Urinary bladder (tissue), 4 donors: ENCODE measurements at places on chromosomes 16 and 17. TPM values are rescaled to one million over a fixed set of nuclear protein-coding genes. Genes with fewer than 3 reads are reported as not detected.

- no peak for DNase-seq
These were observed 128.0 kb upstream of the CHMP6 start for GRCh38 chr17:80863626-80864025.

GRCh38 chr16:4682616-4683254 is 10.6 kb upstream of the NUDT16L1 start:
- no peak for DNase-seq

The KRT12 gene
- polyA plus RNA-seq = not detected

The RHBDL3 gene
- polyA plus RNA-seq = 1.9 TPM

The GALNS gene
- polyA plus RNA-seq = 23.0 TPM

DNA sequence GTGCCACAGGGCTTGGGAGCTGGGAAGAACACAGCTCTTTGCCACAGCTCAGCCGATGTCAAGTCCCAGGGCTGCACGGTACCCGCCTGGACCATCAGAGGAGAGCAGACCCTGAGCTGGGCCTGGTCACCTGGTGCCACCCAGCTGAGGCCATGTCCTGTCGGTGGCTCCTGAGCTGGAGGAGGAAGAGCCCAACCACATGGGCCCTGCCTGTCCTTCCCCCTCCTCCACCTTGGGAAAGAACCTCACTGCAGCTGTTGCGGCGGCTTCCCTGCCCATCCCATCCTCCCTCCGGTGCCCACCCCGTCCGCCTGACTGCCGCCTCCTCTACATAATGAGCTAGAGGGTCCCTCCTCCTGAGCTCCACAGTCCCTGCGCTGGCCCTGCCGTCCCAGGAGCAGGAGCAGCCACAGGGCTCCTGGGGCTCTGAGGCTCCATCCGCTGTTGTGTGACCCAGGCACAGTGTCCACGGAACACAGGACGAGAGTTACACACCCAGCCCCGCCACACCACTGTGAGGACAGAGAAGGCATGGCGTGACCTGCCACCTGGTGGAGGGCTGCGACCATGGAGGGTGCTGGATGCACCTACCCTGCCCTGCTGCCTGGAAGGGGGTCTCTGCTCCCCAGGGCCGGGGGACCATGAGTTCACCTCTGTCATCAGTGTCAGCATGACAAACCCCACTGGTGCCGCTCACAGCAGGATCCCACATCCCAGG is 21.4 kb upstream of the CHMP6 start:
- no peak for DNase-seq

- no peak for DNase-seq
These were observed 33.3 kb downstream of the PRKCB start for GRCh38 chr16:23869052-23869451.

DNA sequence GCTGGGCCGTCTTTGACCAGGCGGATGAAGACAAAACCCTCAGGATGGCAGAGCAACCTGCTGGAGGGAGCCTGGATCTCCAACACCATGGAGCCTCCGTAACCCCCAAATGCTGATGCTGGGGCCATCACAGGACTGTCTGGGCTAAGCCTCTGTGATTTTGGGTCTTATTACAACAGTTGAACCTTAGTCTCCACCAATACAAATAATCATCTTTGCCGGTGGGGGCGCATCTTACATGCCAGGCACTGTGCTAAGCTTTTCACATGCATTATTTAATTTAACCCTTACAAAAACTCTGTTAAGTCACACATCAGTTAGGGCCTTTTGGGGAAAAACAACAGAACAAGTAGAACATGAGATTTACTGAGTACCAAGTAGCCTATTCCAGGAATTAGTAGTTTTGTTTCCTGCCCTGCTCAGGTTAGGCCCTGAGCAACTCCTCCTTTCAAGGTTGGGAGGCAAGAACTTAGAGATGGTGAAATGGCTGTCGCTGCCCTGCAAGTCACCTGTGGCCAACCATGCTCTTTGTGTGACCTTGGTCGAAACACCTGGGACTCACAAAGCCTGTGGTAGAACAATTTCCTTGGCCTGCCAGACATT is 8.9 kb upstream of the ITGAM start:
- no peak for DNase-seq

DNA sequence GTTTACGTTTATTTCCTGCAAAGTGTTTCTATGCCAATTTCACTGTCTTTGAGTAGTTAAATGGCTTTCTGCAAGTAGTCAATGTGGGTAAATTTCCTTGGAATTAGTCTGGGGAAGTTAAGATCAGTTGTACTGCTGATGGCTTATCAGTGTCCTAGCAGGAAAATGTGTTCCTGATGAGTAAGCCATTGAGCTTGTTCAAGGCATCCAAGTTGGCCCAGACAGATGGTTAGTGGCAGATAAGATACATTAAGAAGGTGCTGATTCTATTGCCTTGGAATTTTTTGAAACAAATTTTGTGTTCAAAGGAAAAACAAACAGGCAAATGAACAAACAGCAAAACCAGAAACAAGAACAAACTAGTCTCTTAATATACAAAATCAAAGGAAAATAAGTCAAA is 258.4 kb downstream of the MAP2K6 start:
- no peak for DNase-seq

DNA sequence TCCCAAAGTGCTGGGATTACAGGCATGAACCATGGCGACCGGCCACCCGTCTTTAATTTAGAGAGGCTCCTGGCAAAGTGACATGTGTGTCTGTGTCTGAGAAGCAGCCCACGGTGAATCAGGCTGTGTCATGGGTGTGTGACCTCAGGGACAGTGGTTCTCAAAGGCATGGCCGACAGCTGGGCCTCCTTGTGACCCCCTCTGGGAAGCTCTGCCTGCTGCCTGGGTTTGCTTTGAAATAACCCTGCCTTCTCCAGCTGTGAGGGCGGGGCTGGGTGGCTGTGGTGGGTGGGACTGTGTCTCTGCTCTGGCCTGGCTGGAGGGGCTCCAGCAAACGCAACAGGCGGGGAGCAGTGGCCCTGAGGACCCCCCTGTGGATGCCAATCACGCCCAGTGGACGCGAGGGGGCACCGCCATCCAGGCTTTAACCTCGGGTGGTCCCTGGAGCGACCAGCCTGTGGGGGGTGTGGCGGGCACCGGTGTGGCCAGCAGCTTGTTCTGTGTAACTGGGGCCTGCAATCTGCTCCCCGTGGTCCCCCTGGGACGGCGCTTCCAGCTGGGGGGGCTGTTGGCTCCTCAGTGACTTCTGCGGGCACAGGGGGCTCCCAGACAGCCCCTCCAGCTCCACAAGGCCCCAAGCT is 8.8 kb upstream of the APRT start:
- no peak for DNase-seq

GRCh38 chr16:56356276-56357240 is 68.8 kb downstream of the AMFR start:
- peak; percentile 51 for DNase-seq

- no peak for DNase-seq
These were observed 75.6 kb upstream of the PLCG2 start for GRCh38 chr16:81703177-81704155.

GRCh38 chr17:9401434-9401833 is 174.2 kb downstream of the STX8 start:
- DNase-seq = no peak
